ENCODE measurements at places on chromosomes 4 and X.

DNA sequence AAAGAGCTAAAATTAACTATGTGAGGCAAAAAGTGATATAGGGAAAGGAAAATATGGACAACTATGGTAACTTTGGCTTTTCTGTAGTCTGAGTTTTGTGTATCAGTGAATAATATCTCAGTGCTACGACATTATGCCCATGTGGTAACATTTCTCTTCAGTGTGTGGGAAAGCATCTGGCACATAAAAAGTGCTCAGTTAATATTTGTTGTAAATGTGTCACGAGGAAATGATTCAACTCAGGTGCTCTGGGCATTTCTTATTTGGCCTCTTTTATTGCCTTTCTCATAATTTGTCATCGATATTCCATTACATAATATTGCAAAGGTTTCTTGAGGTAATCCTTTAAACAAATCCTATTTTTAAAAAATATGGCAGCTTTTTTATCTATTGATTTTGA, 17.6 kb downstream of the OFD1 start:
- DNase-seq, result no peak

DNA sequence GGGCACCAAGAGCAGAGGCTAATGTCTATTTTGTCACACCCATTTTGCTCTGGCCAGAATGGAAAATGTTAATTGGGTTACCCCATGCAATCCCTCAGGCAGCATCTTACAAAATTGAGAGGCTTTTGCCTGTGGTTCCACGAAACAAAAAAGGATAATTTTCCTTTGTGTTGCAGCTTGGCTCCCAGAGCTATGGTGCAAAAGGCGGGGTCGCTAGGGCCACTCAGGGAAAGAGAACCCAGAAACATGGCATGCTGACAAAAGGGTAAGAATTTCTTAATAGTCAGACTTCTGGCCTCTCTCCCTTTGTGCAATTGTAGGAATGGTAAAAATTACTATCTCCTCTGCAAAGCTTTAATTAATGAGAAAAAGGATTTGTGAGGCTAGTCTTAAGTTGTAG, 119.6 kb upstream of the BANK1 start:
- no peak for DNase-seq

GRCh38 chr4:19171832-19172231, 1079.9 kb upstream of the SLIT2 start:
- DNase-seq, result no peak

- no peak for DNase-seq
Measured at GRCh38 chrX:109184506-109185139, 297.3 kb downstream of the GUCY2F start.

GRCh38 chr4:65393078-65393477, 277.2 kb downstream of the EPHA5 start:
- no peak for DNase-seq

DNA sequence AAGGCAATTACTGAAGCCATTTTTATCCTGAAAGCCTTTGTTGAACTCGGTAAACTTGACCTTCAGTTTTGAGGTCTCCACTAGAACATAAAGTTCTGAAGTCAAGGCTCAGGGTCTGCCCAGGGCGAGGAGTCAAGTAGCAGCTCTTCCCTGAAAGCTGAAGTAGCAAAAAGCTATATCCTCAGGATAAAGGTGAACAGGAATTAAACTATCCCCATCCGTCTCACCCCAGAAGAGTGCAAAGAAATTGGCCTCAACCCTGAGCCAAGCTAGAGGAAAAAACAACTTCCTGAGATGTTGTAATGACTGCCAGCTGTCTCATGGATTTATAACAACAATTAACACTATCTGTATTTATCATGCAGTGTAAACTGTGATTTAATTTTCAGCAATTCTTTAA, 590.8 kb downstream of the SPRY1 start:
- no peak for DNase-seq

- no peak for DNase-seq
Measured at GRCh38 chr4:23999714-24000469, 110.0 kb upstream of the PPARGC1A start.

DNA sequence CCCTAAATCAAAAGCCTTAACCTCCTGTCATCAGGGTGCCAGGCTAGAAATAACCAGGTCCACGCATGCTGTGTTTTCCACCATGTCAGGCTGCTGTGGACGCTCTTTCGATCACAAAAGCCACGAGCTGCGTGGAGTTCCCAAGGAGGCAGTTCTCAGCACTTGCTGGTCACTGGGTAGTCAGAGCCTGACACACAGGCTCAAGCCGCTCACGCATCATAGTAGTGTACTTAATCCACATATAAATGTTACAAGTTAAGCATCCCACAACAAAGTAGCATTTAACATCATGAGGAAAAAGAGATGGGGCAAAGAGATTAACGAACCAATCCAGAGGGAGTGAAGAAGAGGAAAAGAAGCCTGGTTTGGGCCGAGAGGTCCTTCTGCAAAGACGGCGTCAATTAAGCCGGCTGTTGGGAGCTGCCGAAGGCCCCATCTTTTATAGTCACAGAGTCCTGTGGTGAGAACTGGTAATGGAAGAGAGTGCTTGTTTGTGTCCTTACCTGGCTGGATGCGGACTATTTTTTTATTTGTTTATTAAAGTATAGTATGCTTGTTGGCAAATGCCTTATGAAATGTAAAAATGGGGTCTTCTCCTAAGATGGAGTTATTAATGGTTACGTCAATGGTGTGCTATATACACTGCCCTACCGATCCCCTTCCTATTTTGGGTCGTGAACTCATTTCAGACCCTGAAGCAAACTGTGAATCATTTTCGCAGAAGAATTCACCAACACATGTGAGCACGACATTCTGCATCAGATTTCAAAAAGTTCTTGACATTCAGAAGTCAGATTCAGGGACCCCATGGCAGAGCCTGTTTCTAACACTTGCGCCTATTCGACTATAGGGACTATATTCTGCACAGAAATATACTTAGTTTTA, 675 bp downstream of the PRIMPOL start:
- DNase-seq, result peak; percentile 65

DNA sequence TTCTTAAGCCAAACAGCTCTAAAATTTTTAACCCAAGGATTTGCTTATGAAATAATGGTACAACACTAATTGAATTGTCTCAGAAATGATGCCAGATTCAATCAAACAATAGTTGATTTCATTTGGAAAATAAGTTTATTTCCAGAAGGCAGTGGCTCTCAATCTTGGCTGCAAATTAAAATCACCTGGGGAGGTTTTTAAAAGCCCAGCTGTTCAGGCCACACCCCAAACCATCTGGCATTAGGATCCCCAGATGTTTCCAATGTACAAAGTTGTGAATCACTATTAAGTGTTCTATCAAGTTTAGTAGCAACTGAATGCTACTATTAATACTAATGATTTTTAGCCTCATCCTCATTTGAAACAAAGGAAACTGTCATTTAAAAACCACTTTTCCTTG, 22.2 kb downstream of the TMEM184C start:
- DNase-seq, result no peak

DNA sequence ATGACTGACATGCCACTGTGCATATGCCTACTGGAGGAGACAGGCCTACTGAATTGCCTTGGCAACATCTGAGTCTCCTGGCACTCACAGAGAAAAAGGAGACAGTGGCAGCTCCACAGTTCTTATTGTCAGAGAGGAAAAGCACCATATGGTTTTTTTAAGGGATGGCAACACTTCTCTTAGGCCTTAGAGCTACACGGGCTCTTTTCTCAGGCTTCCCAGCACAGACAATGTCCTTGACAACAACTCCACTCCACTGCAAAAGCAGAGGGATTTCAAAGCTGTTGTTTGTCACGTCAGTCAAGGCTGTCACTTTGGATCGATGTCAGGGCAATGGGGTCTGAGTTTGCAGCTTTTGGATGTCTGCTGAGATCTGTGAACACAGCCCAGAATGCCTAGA, 4.7 kb upstream of the CLCN4 start:
- DNase-seq, result no peak

DNA sequence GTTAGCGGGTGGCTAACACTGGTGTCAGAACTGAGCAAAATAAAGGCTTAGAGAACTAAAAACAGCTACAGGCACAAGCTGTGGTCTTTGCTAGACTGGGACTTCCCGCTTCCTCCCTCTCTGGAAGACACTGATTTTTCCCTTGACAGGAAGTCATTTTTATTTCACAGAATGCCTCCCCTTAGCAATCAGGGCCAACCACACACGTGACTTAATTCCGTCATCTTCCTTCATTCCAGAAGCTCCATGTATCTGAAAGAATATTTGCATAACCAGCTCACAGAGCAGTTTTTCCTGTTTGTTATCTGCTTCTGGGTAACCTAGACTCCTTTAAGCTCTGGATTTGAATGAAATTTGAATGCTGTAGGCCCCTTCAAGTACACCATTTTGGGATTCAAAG, 327.5 kb upstream of the FRG1 start:
- DNase-seq, result no peak

DNA sequence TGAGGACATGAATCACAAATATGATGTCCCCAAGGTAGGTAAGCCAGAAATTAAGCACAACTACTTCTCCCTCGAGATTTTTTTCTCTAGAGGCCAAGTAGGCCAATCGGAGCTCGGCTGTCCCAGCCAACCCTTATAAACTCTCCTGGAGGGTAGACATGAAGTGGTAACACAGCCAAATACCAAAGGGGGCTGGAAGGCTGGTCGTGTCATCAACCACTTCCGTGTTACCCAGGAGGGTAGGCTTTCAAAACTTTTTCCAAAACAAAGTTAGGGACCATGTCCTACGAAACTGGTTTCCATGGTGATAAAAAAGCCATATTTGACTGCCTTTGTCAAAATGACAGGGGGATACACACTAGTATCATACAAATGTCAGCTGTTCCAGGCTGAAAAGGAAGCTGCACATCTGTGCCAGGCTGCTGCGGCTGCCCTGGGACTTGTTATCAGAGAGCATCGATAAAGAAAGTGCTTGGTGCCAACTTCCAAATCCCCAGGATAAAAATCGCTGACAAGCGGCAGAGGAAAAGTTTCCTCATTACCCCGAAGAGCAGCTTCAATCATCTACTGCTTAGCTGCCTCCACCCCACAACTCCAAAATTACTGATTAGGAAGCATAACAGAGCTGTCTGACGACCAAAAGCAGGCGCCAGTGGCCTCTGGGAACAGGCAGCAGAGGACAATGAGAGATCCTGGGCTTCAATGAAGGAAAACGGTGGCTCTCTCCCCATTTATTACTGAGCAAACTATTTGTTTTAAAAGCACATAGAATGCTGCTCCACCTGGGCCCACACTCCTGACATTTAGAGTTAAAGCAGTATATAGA, 20.8 kb downstream of the BCOR start:
- DNase-seq, result no peak

DNA sequence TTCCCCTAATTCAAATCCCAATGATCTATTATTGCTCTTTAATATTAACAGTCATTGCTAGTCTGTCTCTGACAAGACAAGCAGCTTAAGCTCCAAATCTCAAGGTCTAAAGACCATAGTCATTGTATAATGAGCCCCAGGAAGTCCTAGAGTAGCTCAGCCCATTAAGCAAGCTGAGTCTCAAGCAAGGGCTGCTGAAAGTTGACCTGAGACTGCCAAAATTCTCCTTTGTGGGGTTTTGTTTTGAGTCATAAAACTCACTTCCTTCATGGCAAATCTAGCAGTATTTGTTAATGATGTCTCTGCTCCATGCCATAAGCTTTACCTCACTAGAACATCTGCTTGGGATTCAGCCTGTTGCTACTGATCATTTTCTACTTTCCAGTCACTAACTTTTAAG, 313.2 kb downstream of the ANTXR2 start:
- no peak for DNase-seq

GRCh38 chr4:125591290-125591689, 276.5 kb downstream of the FAT4 start:
- no peak for DNase-seq

DNA sequence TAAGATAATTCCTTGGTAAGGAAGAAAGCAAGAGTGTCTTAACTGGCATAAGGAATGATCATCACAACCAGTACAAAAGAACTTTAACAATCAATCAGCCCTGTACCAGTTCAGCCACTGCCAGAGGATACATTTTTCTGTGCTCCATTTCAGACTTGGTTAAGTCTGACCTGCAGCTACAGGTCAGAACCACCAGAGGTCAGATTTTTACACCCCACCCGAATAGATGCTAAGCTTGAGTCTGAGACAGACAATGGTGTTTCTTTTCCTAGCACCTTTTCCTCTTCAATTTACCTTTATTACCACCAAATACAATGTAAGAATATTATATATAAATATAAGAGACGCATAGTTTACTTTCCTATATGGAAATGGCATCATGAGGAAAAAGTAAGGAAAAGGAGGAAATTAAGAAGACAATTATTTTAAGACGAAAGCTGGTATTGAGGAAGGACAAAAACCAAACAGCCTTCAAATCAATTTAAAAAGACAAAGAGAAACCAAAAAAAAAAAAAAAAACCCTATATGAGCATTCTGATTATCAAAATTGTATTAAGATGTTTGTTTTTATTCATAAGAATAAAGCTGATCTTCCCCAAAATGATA, 215.3 kb upstream of the TTC29 start:
- peak; percentile 57 for DNase-seq

GRCh38 chr4:12221031-12221430, 792.3 kb upstream of the HS3ST1 start:
- no peak for DNase-seq

GRCh38 chr4:88162626-88163025, 4.2 kb upstream of the ABCG2 start:
- DNase-seq, result no peak

DNA sequence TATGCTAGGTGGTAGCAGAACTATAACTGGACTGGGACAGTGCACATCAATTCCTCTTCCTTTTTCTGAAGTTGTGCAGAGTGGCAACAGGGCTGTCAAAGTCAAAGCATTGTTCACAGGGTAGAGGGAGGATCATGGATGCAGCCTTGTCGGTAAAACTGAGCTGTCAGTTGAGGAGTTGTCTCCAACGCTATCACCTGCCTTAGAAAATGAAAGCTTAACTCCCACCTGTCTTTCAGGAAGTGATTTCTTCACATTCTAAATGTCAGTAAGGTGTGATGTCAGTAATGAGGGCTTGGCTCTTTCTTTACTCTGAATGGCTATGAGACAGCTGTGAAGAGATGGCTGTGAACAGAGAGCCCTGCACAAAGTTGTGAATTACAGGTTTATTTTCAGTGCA, 66.4 kb upstream of the BANK1 start:
- no peak for DNase-seq

GRCh38 chr4:26583538-26583864, 383 bp upstream of the TBC1D19 start:
- DNase-seq, result no peak

DNA sequence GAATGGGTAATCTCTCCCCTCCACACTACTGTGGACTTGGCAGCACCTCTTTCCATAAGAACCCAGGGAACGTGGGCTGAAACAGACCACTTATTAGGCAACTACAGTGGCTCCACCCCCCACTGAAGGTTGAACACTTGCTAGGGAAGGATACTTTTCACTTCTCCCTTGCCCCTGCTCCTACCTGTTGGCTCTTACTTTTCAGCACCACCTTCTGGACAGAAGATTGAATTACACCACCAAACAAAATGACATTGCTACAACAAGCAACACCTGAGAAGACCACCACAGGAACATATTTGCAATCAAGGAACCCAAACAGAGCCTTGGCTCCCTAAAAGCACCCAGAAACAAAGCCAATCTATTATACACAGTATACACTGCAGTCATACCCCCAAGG, 132.1 kb upstream of the CXCL13 start:
- peak; percentile 33 for DNase-seq

- DNase-seq, result no peak
Measured at GRCh38 chrX:49101629-49101984, 21.9 kb upstream of the WDR45 start.

GRCh38 chr4:143186649-143187048, 1.9 kb downstream of the USP38 start:
- peak; percentile 76 for DNase-seq

All from hematopoietic multipotent progenitor cell treated with erythropoietin and hydrocortisone succinate and interleukin-3 and kit ligand, for 6 days (in vitro differentiated cells).